ENCODE measurements at places on chromosomes 1 and 21. TPM values are rescaled to one million over a fixed set of nuclear protein-coding genes. Genes with fewer than 3 reads are reported as not detected.

DNA sequence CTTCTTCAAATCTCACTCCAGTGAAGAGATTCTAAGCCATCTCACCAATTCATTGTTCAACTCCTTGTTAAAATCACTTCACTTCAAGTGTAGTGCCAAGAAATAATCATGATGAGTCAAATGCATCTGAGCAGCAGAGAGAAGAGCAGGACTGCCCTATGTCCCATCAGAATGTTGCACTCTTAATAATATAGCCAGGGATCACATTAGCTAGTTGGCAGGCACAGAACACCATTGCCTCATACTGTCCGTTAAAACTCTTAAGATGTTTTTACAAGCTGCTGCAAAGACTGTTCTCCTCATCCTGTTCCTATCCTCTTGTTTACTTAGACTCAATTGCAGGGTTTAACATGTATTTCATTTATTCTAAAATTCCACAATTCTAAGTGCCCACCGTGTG, 432.9 kb downstream of the PLPP3 start:
- no peak for DNase-seq

GRCh38 chr1:168555508-168556046, 11.8 kb upstream of the XCL2 start:
- DNase-seq, result no peak

The CHIA gene
- total RNA-seq, result not detected

DNA sequence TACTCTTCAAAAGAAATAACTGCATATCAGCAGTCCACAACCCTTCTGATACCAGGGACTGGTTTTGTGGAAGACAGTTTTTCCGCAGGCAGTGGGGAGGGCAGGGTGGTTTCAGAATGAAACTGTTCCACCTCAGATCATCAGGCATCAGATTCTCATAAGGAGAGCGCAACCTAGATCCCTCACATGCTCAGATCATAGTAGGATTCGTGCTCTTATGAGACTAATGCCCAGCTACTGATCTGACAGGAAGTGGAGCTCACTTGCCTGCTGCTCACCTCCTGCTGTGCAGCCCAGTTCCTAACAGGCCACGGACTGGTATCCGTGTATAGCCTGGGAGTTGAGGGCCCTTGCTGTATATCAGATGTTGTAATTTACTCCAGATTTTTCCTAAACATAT, 11.5 kb downstream of the RO60 start:
- peak; percentile 40 for DNase-seq

The TSSK3 gene
- 1.4 TPM for total RNA-seq

DNA sequence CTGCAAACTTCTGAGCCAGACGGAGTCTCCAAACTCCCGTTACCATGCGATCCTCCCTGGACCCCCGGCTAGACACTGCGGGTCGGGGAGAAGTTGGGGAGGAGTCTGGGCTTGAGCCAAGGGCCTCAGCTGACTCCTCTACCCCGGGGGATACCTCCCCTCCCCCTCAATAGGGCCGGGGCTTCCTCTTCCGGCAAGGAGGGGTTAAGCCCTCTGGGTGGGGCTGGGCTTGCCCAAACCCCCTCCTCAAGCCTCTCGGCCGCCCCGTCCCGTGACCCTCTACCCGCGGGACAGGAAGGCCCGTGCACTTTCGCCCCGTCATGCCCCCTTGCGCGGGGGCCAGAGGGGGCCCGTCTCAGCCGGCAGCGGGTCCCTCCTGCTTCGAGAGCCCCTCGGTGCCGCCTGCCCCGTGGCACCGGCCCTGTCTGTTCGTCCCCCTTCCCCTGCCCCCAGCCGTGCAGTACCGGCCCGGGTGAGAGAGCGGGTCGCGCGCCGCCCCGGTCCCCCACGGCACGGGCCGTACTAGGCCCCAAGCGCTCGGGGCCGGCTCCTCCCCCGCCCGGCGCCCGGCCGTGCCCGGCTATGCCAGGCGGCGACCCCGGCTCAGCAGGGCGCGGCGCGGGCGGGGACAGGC, 652 bp downstream of the ARL8A start:
- DNase-seq, result peak; percentile 47
